Activated CD4-positive, alpha-beta T cell treated with anti-CD3 and anti-CD28 coated beads, Interleukin-2, amount 50 U/mL, for 24 hours (primary cell): ENCODE measurements at places on chromosomes 6 and 20.

GRCh38 chr20:19024296-19025035, 188.0 kb upstream of the SLC24A3 start:
- no peak for DNase-seq

DNA sequence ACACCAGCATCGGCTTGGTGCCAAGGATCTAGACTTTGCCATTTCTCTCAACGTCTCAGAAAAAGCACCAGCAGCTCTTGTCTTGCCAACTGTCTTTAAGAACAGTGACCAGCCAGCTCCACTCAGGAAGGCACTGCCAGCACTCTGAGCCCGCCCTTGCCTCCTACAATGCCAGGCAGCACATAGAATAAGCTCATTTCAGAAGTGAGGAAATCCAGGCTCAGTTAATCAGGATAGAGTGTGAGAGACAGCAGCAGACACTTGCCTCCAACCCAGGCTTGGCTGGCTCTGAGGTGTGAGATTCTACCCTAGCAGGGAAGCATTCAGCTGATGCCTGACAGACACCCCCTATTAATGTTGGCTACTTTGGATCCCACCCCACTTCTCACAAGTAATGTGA, 4.3 kb upstream of the SYNDIG1 start:
- DNase-seq = no peak

DNA sequence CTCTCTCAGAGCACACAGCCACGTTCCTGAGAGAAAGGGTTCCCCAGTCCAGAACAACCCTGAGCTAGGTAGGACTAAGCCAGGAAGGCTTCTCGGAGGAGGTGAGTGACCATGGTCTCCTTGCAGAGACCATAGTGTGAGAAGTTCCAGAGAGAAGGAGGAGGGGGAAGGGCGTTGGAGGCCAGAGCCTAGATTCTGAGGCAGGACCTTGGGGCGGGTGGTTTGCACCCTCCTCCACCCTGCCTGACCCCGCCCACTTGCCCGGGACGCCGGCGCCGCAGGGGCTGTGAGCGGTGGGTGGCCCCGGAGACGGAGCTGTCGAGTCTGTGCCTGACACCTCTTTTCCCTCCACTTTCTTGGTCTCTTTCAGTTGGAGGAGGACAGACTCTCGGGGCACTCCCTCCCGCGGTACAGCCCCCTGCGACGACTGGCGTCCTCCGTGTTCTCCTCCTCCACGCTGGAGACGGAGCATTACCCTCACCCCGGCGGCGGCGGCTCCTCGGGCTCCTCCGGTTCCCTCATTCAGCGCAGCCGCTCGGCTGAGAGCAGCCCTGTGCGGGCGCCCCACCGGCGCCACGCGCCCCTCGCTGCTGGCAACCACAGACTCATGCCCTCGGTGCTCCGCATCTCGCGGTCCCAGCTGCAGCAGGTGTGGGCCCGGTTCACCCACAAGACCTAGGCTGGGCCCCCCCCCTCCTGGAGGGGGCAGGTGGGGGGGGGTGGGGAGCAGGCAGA, 26.2 kb downstream of the TTBK1 start:
- no peak for DNase-seq

- DNase-seq = no peak
Observed at GRCh38 chr6:149451376-149452036, 33.3 kb downstream of the ZC3H12D start.

GRCh38 chr6:41757931-41758640, 10.9 kb upstream of the PGC start:
- no peak for DNase-seq
